ENCODE measurements at places on chromosomes 16 and 17. TPM values are rescaled to one million over a fixed set of nuclear protein-coding genes. Genes with fewer than 3 reads are reported as not detected.

- peak; percentile 93 for DNase-seq
These were observed 347.2 kb downstream of the SOX9 start for GRCh38 chr17:72467841-72468653.

DNA sequence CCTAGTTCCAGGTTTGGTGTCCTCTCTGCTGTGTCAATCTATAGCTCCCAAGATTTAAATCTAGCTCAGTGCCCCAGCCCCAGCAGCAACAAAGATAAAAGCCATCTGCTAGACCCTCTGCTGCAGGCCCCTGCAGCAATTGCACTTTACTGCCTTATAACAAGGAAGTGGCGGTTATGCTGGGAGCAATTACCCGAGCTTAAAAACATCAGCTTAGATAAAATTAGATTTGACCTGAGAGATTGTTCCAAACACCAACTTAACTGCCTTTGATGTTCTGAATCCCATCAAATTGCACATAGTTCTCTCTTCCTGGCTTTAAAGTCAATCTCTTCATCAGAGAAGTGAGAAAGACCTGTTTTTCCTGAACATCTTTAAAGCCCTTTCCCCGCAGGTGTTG lies 62.4 kb upstream of the SHISA6 start:
- DNase-seq = no peak

Gene TSNAXIP1
- not detected for total RNA-seq

DNA sequence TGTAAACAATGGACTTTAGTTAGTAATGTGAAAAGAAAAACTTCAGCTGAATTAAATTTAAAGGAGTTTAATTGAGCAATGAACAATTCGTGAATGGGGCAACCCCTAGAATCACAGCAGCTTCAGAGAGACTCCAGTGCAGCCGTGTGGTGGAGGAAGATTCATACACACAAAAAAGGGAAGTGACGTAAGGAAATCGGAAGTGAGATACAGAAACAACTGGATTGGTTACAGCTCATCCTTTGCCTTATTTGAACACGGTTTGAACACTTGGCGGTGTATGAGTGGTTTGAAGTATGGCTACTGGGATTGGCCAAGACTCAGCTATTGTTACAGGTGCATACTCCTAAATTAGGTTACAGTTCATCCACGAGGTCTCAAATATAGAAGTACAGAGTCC lies 460.4 kb upstream of the ASIC2 start:
- DNase-seq = no peak

Gene PTX4
- total RNA-seq = not detected

DNA sequence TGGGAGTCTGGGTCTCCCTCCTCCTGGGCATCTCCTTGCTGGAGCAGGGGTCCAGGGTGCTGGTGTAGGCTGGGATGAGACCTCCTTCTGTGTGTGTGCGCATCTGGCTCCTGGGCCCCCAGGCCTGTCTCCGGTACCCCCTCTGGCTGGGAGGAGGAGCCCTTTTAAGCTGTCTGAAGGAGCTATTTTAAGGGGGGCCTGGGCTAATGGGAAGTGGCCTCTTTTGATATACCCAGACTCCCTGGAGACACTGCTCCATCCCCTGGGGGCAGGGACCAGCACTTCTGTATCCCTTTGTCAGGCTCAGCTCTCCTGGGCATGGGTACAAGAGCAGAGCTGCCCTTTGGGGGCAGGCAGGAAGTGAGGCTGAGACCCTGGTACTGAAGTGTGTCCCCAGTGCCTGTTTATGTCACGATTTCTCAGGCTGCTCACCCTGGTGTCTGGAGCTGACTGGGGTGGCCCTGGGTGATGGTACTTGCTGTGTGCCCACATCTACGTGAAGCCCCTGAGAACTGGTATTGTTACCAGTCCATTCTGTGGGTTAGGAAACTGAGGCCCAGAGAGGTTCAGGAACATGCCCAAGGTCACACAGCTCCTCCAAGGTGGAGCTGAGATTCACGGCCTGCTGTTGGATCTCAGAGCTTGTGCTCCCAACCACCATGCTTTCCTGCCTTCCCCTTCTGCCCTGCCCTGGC lies 6.5 kb downstream of the ADCY7 start:
- no peak for DNase-seq

DNA sequence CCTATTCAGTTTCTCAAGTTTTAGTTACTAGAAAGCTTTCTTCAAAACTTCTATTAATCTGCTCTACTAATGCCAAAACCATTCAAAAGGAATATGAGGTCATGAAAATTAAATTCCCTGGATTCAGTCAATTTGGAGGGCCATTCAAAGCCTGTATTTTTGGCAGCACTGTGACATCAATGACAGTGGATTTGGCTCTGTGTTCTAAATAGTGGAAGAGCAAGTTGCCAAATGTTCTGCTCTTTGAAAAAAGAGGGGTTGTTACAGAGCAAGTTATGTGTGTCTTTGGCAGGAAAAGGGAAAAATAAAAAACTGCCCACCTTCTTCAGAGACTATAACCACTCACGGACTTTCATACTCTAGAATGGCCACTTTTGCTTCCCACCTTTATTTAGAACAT lies 3.2 kb upstream of the C16orf46 start:
- no peak for DNase-seq

DNA sequence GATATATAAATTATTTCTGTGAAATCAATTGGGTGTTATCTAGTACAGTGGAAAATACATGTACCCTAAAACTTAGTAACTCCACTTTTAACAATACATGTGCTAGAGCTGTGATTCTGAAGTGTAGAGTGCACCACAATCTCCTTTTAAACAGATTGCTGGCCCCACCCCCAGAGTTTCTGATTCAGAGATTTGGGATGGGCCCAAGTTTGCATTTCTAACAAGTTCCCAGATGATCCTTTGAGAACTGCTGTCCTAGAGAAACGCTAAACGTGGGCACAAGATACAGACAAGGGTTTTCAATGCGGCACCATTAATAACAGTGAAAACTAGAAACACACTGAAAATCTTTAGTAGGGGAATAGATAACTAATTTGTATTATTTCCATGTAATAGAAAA lies 49.2 kb downstream of the NXPH3 start:
- no peak for DNase-seq

GRCh38 chr17:50668838-50669581 lies 34.3 kb downstream of the ABCC3 start:
- DNase-seq = no peak

Measured in vagina (tissue), 2 donors.